ENCODE measurements at places on chromosomes 3 and 15.

DNA sequence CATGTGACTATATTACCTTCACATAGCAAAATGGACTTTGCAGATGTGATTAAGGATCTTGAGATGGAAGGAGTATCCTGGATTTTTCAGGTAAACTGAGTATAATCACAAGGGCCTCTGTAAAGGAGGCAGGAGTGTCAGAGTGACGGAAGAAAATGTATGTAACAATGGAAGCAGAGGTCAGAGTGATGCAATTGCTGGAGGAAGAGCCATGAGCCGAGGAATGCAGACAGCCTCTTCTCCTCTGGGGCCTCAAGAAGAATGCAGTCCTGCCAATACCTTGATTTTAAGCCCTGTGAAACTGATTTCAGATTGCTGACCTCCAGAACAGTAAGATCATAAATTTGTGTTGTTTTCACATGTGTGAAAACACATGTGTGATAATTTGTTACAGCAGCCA lies 15.1 kb downstream of the HEMK1 start:
- DNase-seq = no peak

- no peak for DNase-seq
Measured at GRCh38 chr3:45034612-45035252, 8.6 kb downstream of the CLEC3B start.

DNA sequence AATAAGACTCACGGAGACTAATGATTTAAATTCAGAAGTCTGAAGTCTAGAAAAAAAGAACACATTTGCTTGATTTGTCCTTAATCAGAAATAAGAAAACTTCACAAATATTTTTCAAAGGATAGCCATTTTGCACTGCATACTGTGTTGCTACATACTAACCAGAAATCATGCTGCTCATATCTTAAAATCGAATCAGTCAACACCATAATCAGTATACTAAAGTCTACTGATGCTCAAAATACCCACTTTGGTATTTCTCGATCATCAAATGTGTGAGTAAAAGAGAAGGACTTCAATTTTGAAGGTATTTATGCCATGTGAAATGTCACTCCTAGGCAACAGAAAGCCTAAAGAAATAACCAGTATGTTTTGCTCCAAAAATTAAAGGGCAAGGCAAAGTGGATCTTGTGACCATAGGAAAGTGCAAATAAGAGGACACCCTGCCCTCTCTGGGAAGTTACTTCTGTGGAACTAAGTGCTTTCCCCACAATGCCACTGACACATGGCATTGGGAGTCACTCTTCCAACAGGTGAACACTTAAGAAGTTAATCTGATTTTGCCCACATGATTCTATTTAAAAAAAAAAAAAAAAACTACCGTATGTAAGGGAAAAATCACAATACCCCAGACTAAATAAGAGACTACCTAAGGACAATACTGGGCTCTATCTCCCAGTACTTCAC lies 2.7 kb downstream of the LRIG1 start:
- DNase-seq = no peak

DNA sequence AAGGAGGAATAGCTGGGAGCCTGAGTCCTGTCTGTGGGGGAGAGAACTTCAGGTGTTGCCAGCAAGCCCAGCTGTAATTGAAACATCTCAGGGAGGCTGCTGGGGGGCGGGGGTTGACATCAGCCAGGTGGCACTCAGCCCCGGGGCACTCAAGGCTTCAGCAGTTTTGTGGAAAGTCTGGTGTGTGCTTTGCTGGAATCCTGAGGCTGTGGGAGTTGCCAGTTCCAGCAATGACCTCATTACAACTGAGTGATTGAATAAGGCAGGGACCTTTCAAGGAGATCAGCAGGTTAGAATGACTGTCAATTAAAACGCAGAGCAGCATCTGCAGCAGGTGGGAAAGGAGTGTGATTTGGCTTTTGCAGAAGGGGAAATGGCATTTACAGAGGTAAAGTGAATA lies 75.7 kb downstream of the FAM43A start:
- DNase-seq = peak; percentile 33

- DNase-seq = no peak
Measured at GRCh38 chr15:51846066-51846462, 16.6 kb downstream of the TMOD3 start.

- no peak for DNase-seq
Measured at GRCh38 chr15:58048261-58048660, 17.2 kb downstream of the ALDH1A2 start.

GRCh38 chr3:72163809-72164634 lies 379.1 kb upstream of the PROK2 start:
- DNase-seq = no peak

DNA sequence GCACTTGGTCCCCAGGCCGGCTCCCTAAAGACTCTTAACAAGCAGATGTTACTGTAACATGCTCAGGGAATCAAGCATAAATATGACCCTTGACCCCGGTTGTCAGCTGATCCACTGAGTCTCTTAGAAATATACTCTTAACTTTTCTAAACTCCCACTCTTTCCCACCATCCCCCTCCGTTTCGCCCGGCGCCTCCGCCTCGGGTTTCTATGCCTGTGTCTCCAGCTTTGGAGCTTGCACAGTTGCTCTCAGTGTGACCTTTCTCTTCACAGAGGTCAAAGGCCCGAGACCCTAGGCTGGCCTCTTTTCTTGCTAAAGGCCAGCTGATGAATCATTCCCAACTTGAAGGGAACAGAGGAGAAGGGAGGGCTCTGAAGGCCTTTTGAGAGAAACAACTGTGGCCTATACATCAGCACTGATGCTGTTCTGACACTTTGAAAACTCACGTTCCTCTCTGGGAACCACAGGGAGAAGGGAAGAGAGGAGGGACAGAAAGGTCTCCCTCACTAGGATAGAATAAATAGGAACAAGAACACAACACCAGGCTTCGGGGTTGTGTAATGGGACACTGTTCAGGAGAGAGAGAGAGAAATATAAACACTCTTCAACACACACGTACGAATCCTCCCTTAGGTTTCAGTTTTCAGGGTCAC lies 484.5 kb upstream of the NR2F2 start:
- no peak for DNase-seq

- DNase-seq = peak; percentile 32
Measured at GRCh38 chr3:2512881-2513280, 414.2 kb downstream of the CNTN4 start.

- no peak for DNase-seq
Measured at GRCh38 chr3:13976469-13976868, 96.6 kb upstream of the WNT7A start.

DNA sequence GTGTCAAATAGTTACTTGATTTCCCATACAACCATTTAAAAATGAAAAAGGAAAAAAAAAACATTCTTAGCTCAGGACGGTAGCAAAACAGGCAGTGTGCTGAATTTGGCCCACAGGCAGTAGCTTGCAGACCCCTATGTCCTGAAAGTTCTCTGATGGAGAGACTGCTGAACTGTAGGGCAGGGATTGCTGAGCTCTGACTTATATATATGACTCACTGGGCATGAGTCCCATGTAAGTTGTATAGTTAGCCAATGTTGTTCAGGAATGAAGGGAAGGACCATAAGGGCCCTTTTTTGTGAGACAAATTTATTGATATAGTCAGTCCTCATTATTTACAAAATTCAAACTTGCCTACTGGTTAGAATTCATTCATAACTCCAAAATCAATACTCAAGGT lies 36.9 kb upstream of the FRMD4B start:
- no peak for DNase-seq
